IPS-NIHi11 (cell line): ENCODE measurements at places on chromosomes 13 and 19.
A peak's percentile ranks its signal among the peaks of the same experiment; 100 is the strongest.

GRCh38 chr19:45852983-45853382 lies 10.0 kb downstream of the SYMPK start:
- no peak for DNase-seq

GRCh38 chr13:64180756-64181155 lies 2765.1 kb upstream of the PCDH20 start:
- DNase-seq, result no peak

DNA sequence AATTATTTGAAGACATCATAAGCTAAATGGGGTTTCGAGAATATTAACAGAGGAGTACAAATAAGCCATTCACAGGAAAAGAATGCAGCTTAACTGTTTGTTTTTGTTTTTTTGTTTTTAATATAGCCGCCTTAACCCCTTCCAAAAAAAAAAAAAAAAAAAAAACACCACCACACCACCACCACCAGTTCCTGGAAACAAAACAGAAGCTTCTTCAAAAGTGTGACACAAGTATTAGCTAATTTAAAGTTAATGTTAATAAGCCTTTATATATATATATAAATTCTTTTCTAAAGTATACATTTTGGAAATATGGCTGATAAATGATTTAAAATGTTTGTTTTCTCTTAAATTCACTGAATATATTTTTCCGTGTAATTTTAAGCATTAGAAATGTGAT lies 1.4 kb downstream of the RAP2A start:
- DNase-seq, result no peak

- no peak for DNase-seq
Measured at GRCh38 chr13:32107474-32107873, 75.9 kb downstream of the FRY start.

- no peak for DNase-seq
Measured at GRCh38 chr13:75371203-75371602, 110.8 kb downstream of the TBC1D4 start.

- no peak for DNase-seq
Measured at GRCh38 chr19:56765137-56765536, 75.4 kb downstream of the PEG3 start.

DNA sequence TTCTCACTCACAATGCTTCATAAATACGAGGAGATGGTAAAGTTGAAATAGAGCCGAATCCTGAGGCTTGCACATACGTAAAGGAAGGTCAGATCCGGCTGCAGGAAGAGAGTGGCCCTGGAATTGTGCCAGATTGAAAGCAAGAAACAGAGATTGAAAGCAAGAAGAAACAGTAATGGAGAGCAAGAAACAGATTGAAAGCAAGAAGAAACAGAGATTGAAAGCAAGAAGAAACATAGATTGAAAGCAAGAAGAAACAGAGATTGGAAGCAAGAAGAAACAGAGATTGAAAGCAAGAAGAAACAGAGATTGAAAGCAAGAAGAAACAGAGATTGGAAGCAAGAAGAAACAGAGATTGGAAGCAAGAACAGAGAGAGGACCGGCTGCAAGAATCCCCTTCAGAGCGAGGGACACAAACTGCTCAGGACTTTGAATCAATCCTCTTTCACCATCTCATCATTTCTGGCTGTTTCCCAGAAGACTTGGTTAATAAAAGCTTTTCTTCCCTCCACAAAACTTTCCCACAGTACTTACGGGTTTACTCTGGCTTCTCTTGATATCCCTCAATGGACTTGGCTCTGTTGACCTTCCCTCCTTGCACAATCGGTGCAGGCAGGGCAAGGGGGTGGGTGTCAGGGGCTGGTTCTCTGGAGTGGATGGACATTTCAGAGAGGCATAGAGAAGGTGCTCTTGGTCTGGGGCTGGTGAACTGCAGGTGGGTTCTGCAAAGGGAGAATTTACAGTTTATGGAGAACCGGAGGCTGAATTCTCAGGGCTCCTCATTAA lies 25.5 kb downstream of the OR7A5 start:
- no peak for DNase-seq

GRCh38 chr19:2691951-2692350 lies 10.5 kb downstream of the GNG7 start:
- DNase-seq, result no peak

DNA sequence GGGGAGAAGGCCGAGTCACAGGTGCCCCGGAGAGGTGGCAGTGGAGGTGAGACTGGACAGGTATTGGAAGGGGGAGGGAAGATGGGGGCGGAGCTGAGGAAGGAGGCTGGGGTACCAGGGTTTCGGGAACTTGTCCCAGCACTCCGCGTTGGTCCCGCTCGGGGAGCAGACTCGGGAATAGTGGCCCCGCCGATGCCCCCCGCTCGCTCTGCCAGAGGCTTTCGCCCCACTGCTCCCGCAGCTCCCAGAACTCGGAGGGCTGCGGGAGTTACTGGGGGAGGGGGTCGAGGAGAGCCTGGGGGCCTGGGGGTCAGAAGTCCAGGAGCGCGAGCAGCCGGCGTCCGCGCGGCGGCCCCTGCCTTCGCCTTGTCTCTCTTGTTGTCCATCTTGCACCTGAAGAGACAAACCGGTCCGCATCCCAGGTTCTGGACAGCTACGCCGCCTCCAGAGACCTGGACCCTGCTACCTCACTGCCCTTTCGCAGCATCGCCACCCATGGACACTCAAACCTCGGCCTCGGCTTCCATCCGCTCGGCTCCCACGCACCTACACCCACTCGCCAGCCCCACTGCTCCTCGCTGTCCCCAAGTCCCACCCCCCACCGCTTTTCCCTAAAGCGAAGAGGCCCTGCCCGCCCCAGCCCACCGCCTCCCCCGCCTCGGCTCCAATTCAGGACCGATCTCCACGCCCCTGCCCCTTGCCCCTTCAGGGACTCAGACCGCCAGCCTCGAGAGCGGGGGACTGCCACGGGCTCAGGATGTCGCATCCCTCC lies 700 bp downstream of the PRR36 start:
- DNase-seq, result no peak

DNA sequence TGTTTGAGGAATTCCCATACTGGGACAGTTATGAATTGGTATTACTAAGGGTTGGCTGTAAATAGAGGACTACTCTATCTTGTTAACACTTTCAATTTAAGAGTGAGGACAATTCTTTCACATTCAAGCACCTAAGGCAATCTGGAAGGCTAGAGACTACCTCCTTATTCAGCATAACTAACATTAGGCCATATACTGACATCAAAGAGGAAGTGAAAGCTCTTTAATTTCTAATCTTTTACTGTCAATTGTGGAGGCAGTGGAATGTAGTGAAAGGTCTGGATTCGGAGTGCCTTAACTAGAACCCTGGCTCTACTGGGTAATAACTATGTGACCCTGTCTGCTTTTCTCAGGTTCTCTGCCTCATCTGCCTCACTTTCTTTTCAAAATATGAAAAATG lies 134.0 kb downstream of the UFM1 start:
- no peak for DNase-seq

DNA sequence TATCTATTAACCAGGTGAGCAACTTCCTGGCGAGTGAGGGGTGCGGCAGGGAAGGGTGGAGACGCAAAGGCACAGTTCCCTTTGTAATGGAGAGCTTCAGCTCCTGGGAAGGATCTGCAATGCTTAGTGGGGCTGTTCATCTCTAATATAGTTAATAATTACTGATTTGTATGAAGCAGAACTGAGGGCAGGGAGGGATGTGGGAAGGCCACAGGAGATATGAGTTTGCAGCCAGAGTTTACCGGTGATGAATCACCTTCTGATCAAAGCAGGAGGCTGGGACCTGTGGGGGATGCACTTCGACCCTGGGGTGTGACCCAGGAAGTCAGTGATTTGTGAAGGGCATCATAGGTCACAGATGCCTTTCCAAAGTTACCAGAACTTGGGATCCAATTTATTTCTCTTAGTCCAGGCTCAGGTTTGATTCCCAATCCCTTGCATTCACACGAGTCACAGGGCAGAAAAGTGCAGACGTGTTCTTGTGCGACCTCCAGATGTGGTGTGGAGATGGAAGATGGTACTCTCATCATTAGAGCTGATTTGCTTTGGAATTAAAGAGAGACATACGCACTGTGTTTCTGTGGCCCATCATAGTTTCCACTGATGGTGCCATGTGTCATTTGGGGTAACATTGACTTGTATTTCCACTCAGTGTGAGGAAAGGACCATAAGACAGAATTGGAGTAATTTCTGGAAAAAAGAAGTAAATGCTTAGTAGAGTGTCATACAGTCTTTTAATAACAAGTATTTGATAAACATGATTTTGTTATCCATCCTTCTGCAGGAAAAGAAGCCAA lies 55.0 kb downstream of the LRCH1 start:
- DNase-seq, result no peak

DNA sequence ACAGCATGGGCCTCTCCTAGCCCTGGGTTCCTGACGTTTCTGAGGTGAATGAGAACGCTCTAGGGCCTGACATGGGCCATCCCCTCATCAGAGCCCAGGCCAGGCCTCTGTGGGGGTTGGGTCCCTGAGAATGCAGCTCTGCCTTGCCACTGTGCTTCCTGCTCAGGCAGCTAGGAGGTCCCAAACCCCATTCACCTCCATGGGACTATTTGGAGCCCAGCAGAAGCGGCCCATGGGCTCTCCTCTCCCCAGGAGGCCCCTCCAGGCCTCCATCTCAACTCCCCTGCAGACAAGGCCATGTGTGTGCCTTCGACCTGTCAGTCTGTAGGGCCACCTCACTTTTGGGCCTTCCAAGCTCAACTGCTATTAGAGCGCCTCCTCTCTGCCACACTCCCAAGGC lies 36.9 kb downstream of the ELL start:
- no peak for DNase-seq

- DNase-seq, result no peak
Measured at GRCh38 chr13:84567848-84568247, 685.6 kb upstream of the SLITRK1 start.

GRCh38 chr13:30581582-30581981 lies 36.1 kb upstream of the USPL1 start:
- peak; percentile 37 for DNase-seq

GRCh38 chr19:55116859-55117662 lies at the start of gene PPP1R12C:
Gene PPP1R12C (minus strand): TSS chr19:55117637. CDS start chr19:55117543, 94 bp downstream.
- DNase-seq, result peak; percentile 14

DNA sequence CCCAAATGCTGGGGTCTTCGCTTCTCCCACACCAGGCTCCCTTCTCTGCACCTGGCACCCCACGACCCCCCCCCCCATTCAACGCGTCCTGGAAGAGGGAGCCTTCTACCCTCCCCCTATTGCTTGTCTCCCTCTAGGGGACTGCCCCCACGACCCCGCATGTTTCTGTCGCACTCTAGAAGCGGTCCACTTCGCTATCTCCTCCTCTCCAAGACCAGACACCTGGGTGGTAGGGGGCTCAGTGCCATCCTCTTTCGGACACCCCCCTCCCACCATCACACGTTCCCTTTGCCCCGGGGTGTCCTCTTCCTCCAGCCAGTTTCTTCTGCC lies 1.5 kb downstream of the TGFB1 start:
- DNase-seq, result no peak

- DNase-seq, result peak; percentile 79
Measured at GRCh38 chr19:57664269-57665127, 4.2 kb upstream of the ZSCAN4 start.

GRCh38 chr13:35157143-35157755 lies 215.2 kb downstream of the NBEA start:
- peak; percentile 49 for DNase-seq

GRCh38 chr19:7331446-7331845 lies 17.3 kb upstream of the ARHGEF18 start:
- no peak for DNase-seq

DNA sequence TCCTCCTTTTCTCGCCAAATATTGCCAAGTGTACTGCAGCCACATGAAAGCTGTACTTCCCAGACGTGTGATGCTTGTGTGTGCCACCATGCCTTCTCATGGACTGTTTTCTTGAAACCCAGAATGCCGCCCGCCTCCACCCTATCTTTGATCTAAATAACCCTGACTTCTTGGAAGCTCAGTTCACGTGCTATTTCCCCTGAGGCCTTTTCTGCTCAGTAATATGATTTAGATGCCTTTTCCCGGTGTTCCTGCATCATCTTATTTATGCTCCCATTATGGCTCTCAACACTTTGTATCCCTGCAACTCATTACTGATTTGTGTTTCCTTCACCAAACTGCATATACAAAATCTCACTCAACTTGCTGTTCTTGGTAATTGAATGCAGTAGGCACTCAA lies 116.1 kb downstream of the USP12 start:
- DNase-seq, result no peak

DNA sequence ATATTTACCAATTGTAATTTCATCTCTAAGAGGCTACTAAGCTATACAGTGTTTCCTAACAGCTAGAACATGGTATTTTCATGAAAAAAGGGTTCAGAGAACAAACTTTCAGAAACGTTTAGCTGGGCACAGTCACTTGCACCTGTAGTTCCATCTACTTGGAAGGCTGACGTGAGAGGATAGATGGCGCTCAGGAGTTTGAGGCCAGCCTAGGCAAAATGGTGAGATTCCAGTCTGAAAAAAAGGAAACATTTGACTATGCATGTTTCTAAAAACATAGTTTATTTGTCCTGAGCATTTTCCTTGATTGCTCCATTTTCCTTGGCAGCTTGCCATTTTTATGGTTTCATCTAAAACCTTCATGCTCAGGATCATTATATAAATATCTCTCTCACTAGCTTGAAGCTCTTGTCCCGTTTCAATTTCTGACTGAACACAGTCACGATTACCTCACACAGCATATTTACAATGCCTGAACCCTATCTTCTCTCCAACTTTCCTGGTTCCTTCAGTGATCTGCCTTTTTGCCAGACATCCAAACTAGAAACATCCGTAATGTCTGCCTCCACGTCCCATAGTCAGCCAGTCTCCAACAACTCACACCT lies 200.8 kb downstream of the RGCC start:
- no peak for DNase-seq

- no peak for DNase-seq
Measured at GRCh38 chr13:59601993-59602392, 561.7 kb downstream of the DIAPH3 start.

GRCh38 chr13:91459485-91459884 lies 61.1 kb downstream of the GPC5 start:
- no peak for DNase-seq

DNA sequence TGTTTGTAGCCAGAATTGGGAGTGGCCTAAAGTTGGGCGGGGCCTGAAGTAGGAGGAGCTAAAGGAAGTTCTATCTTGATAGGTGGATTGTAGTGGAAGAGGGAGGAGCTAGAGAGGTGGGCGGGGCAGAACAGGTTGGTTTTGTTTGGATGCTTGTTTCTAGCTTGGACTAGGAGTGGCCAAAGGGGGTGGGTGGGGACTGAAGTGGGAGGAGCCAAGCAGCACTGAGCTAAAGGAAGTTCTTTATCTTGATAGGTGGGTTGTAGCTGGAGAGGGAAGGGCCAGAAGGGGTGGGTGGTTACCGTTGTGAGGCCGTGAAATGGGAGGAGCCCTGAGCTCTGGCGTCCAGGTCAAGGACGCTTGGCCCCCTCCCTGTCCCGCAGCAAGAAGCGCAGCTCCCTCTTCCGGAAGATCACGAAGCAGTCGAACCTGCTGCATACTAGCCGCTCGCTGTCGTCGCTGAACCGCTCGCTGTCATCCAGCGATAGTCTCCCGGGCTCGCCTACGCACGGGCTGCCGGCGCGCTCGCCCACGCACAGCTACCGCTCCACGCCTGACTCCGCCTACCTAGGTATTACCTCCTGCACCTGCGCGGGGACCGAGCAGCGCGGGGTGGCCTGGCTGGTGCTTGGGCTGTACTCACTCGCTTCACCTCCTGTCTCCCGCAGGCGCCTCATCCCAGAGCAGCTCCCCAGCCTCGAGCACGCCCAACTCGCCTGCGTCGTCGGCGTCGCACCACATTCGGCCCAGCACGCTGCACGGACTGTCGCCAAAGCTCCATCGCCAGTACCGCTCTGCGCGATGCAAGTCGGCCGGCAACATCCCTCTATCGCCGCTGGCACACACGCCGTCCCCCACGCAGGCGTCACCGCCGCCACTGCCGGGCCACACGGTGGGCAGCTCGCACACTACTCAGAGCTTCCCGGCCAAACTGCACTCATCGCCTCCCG lies 8.0 kb downstream of the DNASE2 start:
- peak; percentile 67 for DNase-seq
